ENCODE measurements at places on chromosomes 4 and X. TPM values are rescaled to one million over a fixed set of nuclear protein-coding genes. Genes with fewer than 3 reads are reported as not detected.

GRCh38 chr4:4746444-4746843 is 113.0 kb upstream of the MSX1 start:
- DNase-seq, result no peak

GRCh38 chr4:168293386-168293975 is 25.1 kb downstream of the DDX60 start:
- DNase-seq, result no peak

GRCh38 chrX:71870208-71871098 is 40.2 kb upstream of the NHSL2 start:
- DNase-seq, result no peak

DNA sequence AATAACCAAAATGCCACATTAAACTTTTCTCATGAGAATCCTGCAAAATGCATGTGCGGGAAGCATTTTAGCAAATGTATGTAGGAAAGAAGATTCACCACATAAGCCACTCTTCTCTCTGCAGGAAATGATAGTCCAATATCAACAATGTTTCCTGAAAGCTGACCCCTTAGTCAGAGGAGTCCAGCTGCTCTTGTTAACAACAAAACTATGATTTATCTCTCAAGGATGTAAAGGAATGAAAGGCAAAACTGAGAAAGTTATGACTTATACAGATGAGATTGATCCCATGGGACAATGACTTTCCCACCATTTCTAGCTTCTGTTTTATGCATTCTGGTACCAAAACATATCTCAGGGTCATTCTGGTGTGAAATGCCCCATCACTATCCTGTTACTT is 125.0 kb upstream of the EDNRA start:
- no peak for DNase-seq

DNA sequence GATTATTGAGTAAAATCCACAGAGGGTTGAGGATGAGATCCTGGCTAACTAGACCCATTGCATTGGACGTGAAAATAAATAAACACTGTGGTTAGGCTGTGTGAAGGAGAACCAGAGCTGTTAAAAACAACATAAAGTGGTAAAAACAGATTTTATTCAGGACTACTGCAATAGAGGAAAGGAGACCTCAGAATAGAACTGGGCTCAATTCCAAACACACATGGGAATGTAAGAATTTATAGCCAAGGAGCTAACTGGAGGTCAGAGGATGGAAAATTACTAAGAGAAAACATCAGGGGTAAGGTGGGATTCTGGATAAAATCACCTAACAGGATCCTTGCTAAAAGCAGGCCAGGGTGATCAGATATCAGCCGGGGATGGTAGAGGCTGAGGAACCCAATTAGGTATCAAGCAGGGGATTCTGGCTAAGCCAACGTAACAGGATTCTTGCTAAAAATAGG is 112.4 kb downstream of the RNF150 start:
- DNase-seq, result no peak

GRCh38 chr4:52372269-52372668 is 286.8 kb downstream of the USP46 start:
- DNase-seq, result no peak

DNA sequence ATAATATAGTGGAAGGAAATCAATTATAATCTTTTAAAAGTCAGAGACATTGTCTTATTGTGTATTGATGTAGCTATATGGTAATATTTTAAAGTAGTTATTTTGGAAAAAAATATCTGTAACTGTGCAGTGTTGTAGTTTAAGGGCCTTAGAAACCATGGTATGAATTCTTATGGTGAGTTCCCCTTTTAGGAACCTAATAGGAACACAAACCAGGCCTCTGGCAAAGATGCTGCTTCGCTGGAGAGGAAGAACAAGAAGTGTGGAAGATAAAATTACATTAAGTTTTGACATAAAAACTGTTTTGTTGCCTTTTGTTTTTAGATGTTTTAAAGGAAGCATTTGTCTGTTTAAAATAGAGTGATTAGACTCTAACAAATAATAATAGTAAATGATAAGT is 10.9 kb upstream of the TMPRSS11D start:
- DNase-seq, result no peak

DNA sequence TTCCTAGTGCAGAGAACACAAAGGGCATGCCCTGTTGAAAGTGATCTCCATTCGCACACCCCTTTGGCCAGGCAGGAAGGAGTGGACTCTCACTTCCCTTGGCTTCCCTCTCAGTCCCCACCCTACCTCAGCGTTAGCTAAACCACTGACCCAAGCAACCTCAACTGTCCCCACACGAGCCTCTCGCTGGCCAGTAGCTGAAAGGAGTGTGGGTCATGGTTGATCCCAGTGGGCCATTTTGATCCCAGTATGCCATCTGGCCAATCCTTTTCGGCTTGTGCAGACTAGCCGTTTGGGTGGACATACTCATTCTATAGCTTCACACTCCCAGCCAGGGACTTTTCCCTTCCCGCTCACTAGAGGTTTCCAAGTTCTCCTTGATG is 24.4 kb upstream of the BCORL1 start:
- DNase-seq, result no peak

DNA sequence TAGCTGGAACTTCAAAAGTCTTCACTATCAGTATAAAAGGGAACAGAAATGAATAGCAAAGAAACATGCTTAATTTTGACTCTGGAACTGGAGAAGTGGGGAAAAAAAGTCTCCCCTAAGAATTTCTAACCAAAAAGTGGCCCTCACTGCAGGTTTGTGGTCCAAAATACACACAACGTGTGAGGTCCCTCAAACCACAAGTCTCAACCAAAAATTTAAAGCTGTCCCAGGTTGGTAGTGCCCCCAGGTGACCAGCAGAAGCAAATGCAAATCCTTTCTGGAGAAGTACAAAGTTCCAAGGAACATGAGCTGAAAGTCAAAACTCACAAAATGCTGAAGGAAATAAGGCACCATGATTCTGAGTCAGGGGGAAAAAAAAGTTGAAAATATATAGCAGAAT is 23.6 kb upstream of the VAMP7 start:
- no peak for DNase-seq

- DNase-seq, result no peak
Measured at GRCh38 chrX:152074163-152074562, 64.2 kb downstream of the MAGEA10 start.

DNA sequence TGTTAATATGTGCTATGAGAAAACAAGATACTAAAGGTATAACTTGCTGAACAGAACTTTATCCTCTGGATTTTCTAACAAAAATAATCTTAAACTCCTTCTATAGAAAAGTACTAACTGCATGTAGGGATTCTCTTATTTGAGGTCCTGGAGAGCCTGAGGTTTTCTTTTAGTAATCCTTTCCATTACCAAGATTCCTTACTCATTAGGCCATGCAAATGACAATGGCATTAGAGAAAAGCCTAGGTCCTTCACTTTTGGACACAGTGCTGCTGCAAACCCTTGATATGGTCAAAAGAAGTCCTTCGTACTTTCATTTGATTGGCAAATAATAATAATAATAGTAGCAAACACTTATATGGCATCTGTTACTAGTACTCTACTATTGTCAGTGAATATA is 3.2 kb downstream of the MMRN1 start:
- DNase-seq, result no peak

GRCh38 chr4:11232015-11232414 is 196.7 kb downstream of the HS3ST1 start:
- no peak for DNase-seq

DNA sequence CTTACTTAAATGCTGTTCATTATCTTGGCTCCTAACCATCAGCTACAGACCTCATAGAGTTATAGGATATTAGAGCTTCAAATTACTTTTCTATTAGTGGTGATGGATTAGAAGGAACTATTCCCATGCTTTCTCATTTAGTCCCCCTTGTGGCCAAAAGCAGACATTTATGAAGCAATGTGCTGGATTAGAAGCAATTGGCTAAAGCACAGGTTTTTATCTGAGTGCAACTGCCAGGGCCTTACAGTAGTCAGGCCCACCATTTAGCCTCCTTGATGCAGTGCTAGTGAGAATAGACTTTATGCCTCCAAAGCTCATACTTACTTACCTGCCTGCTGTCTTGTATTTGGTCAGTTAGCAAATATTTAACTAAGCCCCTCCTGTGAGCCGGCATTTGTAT is 93.0 kb downstream of the TSPAN7 start:
- DNase-seq, result no peak

DNA sequence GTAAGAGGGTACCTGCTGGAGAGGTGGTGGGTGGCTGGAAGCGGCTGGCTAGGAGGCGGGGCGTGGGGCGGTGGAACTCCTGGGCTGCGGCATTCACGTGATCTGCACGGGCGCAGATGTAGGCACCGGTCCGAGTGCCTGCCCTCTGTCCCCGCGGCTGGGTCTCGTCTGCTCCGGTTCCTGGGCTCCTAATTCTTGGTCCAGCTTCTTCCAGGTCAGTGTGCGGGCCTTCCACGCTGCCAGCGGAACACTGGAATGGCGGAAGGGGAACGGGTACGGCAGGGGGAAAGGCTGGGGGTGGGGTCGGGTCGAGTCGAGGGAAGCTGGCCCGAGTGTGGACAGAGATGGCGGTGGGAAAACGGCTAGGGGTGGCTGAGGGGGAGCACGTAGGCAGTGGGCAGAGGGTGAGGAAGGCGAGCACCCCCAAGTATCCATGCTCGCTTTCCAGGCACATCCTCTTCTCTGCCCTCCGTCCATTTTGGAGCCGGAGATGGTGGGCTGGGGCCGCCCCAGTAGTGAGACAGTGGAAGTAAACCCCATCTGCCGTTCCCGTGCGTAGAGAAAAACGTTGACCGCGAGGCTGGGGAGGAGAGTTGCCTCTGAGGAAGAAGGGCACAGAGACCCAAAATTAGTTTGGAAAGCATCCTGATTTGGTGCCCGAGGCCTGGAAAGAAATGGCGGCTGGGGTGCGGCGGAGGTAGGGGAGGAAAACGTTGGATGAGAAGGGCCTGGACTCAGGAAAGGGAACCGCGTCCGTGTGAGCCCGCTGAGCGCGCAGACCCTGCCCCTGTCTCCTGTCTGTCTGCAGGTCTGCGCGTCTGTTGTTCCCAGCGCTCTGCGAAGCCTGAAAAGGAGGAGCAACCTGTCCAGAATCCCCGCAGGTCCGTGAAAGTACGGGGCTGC is at the start of gene TCEAL4:
TSS of gene TCEAL4 (plus strand) at position 105 of the 903 bp plus-strand sequence. CDS start 1,161 bp downstream, outside the sequence.
- DNase-seq, result no peak

DNA sequence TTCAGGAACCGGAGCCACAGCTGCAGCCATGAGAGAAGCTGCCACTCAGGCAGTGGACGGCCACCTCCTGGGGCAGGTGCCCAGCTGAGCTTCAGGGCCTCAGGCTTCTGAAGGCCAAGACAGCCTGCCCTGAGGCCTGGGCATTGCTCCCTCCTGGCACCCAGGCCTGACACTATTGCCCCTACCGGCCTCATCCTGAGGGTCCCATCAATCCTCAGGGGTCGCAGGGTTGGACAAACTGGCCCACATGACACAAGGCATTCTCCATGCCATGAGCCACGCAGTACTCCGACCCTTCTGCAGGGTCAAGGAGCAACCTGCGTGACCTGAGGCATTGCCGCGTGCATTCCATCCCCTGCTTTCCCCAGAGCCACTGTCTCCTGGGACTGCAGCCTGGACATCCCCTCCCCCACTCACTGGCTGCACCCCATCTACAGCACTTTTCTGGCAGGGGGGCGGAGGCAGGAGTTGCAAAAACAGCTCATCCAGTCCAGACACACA is 3.0 kb upstream of the ZFP92 start:
- DNase-seq, result no peak

GRCh38 chr4:5865896-5866599 is 26.8 kb downstream of the CRMP1 start:
- DNase-seq, result no peak

- no peak for DNase-seq
Measured at GRCh38 chr4:97334348-97334747, 808.9 kb downstream of the STPG2 start.

- DNase-seq, result no peak
Measured at GRCh38 chr4:146640465-146641061, 1.9 kb downstream of the POU4F2 start.

GRCh38 chr4:165604181-165604580 is 225.4 kb downstream of the CPE start:
- DNase-seq, result no peak

DNA sequence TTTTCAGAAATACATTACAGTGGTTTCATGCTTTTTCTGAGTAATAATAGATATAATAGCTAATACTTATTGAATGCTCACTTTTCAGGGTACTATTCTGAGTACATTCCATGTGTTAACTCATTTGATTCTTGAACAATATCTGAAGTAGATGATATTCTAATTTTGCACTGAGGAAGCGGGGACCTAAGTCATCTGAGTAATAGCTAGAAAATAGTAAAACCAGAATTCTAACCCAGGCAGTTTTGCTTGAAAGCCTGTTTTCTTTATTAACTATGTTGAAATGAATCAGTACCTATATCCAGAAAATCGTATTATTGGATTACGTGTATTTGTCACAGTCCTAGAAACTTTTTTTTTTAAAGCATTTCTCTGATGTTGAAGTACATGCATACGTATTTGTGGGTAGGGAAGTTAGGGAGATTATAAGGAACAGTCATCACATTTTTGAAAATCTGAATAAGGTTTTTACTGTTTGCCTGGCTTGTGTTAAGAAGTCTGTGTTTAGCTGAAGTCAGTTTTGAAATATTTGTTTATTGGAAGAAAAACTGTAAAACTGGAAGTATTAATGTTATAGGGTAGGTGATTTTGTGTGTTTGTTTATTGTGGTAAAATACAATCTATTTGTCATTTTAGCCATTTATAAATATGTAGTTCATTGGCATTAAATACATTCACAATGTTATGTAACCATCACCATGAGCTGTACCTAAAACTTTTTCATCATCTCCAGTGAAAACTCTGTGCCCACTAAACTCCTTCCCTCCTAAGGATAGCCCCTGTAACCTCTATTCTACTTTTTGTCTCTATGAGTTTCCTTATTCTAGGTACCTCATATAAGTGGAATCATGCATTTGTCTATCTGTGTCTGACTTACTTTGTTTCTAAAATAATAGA is 55.3 kb downstream of the FIP1L1 start:
- no peak for DNase-seq

DNA sequence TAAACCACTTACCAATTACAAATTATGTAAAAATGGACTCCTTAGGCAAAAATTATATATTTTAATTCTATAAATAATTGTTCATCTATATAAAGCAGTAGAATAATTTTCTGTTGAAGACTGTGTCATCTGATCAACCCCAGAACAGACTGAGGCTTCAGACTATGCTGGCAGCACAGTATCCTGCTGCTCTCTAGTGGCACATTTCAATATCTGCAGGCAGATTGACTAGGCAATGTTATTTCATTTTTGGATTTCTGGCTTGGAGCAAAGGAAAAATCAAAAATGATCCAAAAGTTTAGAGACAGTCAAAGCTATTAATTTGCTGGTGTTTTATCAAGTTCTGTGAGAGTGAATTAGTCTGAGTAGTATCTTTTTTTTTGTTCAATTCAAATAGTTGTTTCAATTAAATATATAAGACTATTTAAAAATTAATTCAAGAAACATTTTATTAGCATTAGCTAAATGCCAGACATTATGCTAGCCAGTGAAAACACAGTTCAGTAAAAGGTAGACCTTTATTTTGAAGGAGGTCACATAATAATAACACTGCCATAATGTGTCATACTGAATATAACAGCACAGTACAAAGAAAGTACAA is 21.3 kb upstream of the SULT1E1 start:
- no peak for DNase-seq

Gene TBX22
- not detected for total RNA-seq

Gene FAM9C
- total RNA-seq, result not detected

Gene FAM199X
- total RNA-seq, result 12.2 TPM

Gene PACRGL
- 12.1 TPM for total RNA-seq

Gene UGT2B11
- total RNA-seq, result not detected

Gene WWC2
- total RNA-seq, result 22.7 TPM

Gene NLGN4X
- total RNA-seq, result 4.2 TPM

Gene ADH6
- total RNA-seq, result not detected

Gene KLHL4
- total RNA-seq, result 2.4 TPM

Gene CXCL10
- 0.28 TPM for total RNA-seq

Gene NALF2
- total RNA-seq, result 35.5 TPM

Gene NHSL2
- total RNA-seq, result 9.3 TPM

Gene ASB11
- 137 TPM for total RNA-seq

Gene NAP1L2
- total RNA-seq, result 8.1 TPM

Gene WNK3
- total RNA-seq, result 3.0 TPM
